ENCODE measurements at places on chromosomes 4 and X.

GRCh38 chrX:119067023-119067739 is 5.6 kb upstream of the CT47C1 start:
- peak; percentile 8 for DNase-seq

DNA sequence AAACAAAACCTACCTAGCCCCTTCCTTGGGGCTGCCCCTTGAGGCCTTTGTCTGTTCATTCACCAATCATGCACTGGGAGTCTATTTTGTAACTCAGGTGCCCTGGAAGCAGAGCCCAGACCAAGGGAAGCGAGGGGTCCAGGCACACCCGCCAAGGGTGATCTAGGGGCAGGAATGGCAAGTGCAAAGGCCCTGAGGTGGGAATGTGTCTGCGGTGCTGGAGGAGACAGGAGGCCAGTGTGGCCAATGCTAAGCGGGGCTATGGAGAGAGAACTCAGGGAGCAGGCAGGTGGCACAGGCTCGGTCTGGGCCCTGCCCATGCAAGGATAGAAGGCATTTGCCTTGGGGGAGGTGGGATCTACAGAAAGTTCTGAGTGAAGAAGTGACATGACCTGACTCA is 3.5 kb upstream of the SH3BP2 start:
- DNase-seq = no peak

GRCh38 chr4:44988011-44988410 is 261.7 kb upstream of the GNPDA2 start:
- DNase-seq = no peak

GRCh38 chr4:123168812-123169211 is 227.8 kb upstream of the SPRY1 start:
- no peak for DNase-seq

DNA sequence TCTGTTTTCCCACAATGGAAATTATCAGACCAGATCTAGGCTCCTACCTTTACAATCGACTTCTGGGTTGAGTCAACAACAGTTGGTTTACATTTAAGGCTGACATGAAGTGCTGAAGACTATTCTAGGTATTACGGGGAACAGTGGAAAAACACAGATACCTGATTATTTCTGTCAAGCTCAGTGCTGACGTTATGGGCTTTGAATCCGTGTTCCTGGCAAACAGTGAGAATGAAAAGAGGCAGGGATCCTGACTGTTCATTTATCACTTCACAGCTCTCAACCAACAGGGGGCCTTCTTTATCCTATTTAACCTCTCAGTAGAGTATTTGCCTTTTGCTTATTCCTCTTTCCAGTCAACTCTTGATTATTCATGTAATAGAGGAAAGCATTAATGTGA is 43.1 kb downstream of the TMEM164 start:
- no peak for DNase-seq

DNA sequence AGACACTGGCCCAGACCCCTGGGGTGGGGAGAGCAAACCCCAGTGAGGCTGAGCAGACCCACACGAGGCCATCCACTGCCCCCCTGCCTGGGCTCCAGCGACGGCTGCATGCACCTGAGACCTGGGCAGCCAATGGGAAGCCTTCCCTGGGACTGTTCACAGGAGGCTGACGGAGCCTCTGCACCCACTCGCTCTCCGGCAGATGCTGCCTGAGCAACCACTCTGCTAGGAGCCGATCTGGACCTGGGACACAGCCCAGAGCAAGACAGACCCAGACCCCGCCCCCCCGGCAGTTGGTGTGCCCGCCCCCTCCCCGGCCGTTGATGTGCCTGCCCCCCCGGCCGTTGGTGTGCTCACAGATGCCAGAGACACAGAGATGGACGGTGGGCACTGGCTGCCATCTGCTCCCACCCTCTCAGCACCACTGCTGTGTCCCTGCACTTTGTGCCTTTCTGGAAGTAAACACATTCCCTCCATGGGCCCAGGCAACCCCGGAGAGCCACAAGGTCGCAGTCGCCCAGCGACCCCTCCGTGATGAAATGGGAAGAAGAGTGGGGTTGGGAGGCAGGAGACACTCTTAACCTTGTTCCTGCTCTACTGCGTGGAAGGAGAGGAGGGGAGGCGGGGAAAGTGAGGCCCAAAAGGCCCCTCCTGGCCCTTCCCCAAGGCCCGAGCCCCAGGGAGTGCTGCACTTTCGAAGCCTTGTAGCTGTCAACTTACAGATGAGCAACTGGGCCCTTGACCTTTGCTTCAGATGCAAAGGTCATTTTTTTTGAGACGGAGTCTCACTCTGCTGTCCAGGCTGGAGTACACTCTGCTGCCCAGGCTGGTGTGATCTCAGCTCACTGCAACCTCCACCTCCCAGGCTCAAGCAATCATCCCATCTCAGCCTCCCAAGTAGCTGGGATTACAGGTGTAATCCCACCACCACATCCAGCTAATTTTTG is 62.0 kb downstream of the ZFYVE28 start:
- DNase-seq = no peak

GRCh38 chr4:176492646-176493302 is 173.0 kb downstream of the SPCS3 start:
- DNase-seq = no peak

- DNase-seq = no peak
Observed at GRCh38 chrX:36434522-36434921, 515.0 kb downstream of the CFAP47 start.

DNA sequence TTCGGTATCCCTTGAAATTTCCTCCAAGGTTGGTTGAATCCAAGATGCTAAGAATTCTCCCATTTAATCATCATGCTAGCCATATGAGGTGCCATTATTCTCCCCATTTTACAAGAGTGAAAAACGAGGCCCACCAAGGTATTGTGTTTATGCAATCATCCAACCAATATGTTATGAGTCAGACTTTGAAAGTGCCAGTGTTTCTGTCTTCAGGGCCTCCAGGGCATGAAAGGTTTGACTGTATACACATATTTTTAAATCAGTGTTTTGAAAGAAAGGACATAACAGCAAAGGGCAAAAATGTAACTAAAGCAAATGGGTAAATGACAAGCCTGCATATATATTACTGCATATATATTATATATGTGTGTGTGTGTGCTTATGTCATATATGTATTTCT is 541.2 kb upstream of the SMIM31 start:
- no peak for DNase-seq

- no peak for DNase-seq
Observed at GRCh38 chr4:8006471-8006870, 66.8 kb upstream of the AFAP1 start.

DNA sequence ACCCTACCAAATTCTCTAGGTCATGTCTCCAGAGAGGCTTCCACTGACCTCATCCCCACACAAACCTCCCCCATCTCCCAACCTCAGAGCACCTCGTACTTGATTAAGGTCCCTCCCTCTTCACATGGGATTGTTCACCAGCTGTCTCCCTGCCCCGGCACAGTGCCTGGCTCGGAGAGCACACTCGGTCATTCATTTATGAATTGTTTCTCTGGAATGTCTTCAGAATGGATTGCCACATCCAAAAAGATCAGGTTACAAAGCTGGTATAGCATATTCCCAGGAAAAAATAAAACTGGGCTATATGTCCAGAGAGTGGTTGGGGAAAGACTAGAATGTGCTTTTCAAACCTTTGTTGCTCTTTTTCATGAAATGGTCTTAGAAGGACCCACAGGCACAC is 21.6 kb downstream of the JAKMIP1 start:
- DNase-seq = no peak

- no peak for DNase-seq
Observed at GRCh38 chr4:6763330-6763851, 19.1 kb upstream of the KIAA0232 start.

GRCh38 chr4:109574931-109575804 is 15.1 kb downstream of the MCUB start:
- DNase-seq = peak; percentile 12

- no peak for DNase-seq
Observed at GRCh38 chr4:188030401-188030800, 34.8 kb downstream of the ZFP42 start.
